ENCODE measurements at places on chromosomes 5 and 9. TPM values are rescaled to one million over a fixed set of nuclear protein-coding genes. Genes with fewer than 3 reads are reported as not detected.
A peak's percentile ranks its signal among the peaks of the same experiment; 100 is the strongest.

GRCh38 chr5:42872865-42873264 lies 61.2 kb upstream of the SELENOP start:
- DNase-seq: no peak

The LCN6 gene
- not detected for polyA plus RNA-seq

GRCh38 chr9:134134949-134135342 lies 936 bp upstream of the WDR5 start:
- no peak for DNase-seq

- peak; percentile 18 for DNase-seq
Measured at GRCh38 chr5:124395287-124395686, 351.2 kb downstream of the ZNF608 start.

DNA sequence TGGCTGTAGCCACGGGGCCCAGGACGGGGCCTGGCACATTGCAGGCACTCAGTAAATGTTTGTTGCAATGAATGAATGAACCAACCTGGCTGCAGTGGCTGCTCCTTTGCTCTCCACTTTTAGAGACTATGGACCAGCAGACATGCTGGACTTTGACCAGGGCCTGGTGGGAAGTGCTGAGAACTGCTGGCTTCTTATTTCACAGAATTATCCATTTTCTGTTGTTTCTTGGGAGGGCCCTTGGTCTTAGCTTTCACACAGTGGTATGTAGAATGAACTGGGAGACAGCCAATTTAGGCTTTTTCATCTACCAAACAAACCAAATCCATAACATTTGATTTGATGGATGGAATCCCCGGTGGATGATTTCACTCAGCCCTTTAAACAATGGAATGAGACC lies 78.0 kb upstream of the LHFPL2 start:
- no peak for DNase-seq

The FOXI1 gene
- 1.3 TPM for polyA plus RNA-seq

GRCh38 chr9:32502464-32502863 lies 23.5 kb downstream of the RIGI start:
- no peak for DNase-seq

GRCh38 chr5:138755084-138755748 lies 2.0 kb downstream of the CTNNA1 start:
- no peak for DNase-seq
